ENCODE measurements at places on chromosomes 16 and 17. TPM values are rescaled to one million over a fixed set of nuclear protein-coding genes. Genes with fewer than 3 reads are reported as not detected.

Gene TMC6
- total RNA-seq = 39.3 TPM

Gene GPRC5C
- total RNA-seq = 2.8 TPM

Gene CDH1
- 4.3 TPM for total RNA-seq

Gene FOXN1
- total RNA-seq = not detected

Gene IRX5
- total RNA-seq = not detected

Gene PTX4
- total RNA-seq = not detected

All from placental epithelial cell (primary cell).